PC-9 (cell line): ENCODE measurements at places on chromosomes 6 and 20. TPM values are rescaled to one million over a fixed set of nuclear protein-coding genes. Genes with fewer than 3 reads are reported as not detected.
A peak's percentile ranks its signal among the peaks of the same experiment; 100 is the strongest.

GRCh38 chr6:7424967-7425807, 35.6 kb downstream of the RIOK1 start:
- peak; percentile 32 for DNase-seq

DNA sequence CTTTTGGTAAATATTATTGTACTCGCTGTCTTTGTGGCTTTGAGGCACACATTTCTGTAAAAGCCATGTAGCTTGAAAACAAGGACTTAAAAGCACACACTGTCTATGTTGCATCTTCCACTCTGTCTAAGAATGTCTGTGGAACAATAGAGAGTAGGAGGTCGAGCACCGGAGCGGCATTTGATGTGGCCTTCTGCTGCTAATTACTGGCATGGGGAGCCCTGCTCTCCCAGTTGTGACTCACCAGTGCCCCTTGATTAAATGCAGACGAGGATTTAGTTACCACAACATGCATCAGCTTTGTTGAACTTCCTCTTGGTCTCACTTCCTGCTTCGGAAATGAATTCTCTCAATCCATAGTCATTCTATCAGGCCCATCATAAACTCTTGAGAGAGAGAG, 680.7 kb upstream of the SLC35B3 start:
- DNase-seq = no peak

- no peak for DNase-seq
Measured at GRCh38 chr6:93678841-93679454, 259.6 kb upstream of the EPHA7 start.

GRCh38 chr20:24781418-24781980, 167.6 kb upstream of the CST7 start:
- peak; percentile 32 for DNase-seq

GRCh38 chr6:14912226-14912625, 333.6 kb upstream of the JARID2 start:
- DNase-seq = no peak

- DNase-seq = no peak
Measured at GRCh38 chr6:161108916-161109315, 117.3 kb downstream of the MAP3K4 start.

DNA sequence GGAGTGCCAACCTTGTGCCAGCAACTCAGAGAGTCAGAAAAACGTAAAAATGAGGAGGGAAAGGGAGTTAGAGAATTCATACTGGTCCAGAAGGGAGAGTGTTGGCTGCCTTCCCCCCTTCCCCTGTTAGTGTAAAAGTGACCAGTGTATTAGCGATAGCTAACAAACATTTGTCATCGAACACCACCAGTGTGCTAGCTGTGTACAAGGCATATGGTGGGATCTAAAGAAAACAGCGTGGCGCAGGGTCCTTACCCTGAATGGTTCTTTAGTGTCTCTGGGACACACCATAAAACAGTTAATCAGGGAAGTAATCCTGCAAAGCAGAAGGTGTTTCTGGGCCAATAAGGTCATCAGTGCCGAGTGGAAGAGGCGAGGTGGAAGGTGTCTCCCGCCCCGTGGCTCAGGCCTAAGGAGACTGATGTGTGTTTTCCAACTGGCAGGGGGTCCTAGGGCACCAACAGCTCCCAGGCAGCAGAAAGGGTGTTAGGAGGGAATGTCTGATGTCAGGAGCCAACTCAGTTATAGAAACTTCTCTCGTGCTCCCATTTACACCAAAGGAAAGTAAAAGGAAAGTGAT, 91.9 kb downstream of the TCP11 start:
- DNase-seq = no peak

GRCh38 chr6:15255909-15256395, 10.1 kb downstream of the JARID2 start:
- DNase-seq = no peak

DNA sequence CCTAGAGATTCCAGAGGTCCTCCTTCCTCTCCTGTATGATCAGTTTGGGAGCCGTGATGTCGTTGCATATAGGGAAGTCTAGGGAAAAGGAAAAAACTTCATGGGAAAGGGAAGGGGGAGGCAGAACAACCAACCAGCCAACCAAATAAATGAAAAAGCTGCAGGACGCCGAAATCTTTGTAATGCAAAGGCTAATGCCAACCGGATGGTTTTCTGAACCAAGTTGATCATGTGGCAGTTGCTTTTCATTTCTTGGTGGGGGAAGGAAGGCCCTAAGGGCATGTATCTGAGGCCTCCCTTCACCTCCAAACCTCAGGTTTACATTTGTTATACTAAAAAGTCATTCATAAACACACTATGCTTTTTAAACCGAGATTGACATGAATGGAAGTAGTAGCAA, 167.2 kb downstream of the ARID1B start:
- DNase-seq = no peak

RIMS1 gene
- 0.10 TPM in 1 of 2 replicates, not detected in the other for total RNA-seq

MDFI gene
- total RNA-seq = 19.4 and 22.6 TPM in 2 replicates

NKAIN4 gene
- not detected in 2 replicates for total RNA-seq
